Stimulated activated CD8-positive, alpha-beta memory T cell treated with anti-CD3 and anti-CD28 coated beads, Interleukin-15, amount 100 ng/mL, for 24 hours (primary cell): ENCODE measurements at places on chromosomes 3 and 15.

GRCh38 chr3:107795514-107796094 is 272.8 kb downstream of the BBX start:
- DNase-seq, result no peak

GRCh38 chr3:120245386-120245785 is 39.6 kb downstream of the GPR156 start:
- DNase-seq, result no peak

- no peak for DNase-seq
Observed at GRCh38 chr3:54533856-54534255, 394.0 kb downstream of the LRTM1 start.

DNA sequence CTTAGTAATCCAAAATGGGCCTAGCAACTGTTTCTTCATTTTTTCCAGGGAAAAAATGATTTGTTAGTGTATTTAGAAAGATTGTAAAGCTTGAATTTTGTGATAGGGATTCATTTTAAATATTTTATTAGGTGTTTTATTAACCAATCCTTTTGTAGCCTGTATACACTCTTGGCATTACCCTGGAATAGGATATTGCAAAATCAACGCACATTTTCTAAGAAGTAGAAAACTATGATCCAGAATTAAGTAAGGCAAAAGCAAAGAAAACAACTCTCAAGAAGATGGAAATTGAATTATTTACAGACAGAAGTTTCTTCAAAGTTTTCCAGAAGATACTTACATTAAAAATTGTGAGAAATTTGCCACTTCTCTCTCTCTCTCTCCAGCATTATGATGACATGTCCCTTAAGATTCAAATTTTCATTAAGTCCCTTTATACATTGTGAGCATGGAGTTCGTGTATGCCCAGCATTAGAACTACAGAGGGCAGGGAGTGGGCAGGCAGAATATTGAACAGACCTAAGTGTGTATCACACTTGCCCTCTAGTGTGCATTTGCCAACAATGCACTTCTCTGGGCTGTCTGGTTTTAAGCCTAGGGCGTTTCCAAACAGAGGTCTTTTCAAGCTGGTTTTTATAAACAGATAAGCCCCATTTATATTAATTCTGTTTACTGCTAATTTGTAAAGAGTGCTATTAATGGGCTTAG is 28.5 kb upstream of the CMSS1 start:
- DNase-seq, result no peak

- no peak for DNase-seq
Observed at GRCh38 chr15:43702174-43702573, 8.5 kb downstream of the CKMT1A start.

GRCh38 chr15:70092464-70093027 is 5.2 kb downstream of the TLE3 start:
- DNase-seq, result no peak

DNA sequence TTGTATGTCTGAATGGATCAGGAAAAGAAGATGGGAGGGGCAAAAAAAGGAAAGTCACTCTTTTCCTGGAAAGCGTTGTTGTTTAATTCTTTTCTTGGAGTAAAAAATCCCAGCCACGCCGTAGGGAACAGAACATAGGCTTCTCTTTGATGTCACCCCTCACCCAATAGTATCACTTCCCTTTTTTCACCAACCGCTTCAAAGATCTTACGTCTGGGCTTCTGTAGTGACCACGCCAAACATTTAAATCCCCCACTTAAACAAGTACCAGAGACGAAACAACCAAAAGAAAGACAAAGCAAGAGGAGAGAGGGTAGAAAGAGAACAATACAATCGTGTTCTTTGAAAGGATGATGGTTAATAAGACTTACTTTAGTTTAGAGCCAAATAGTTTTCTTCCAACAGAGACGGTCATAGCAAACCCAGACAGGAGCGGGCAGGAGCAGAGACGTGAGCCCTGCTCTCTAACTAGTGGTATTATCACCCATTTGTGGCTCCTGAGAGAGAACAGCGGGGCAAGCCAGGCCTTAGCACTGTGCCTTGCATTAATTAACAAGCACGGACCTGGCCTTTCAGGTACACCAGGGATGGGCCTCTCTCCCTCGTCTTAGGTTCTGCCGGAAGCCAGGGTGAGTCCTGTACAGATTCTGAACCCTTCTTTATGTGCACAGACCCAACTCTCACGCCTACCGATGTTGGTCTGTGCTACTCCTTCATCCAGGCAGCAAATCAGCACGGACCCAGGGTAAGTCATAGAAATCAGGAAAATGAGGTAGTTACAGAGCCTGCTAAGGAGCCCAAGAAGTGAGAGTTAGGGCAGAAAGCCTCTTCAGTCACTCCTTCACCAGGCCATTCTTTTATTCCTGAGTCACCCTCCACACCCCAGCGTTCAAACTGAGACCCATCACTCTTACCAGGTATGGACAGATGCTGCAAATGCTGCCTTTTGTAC is 28.2 kb upstream of the BCL6 start:
- no peak for DNase-seq

DNA sequence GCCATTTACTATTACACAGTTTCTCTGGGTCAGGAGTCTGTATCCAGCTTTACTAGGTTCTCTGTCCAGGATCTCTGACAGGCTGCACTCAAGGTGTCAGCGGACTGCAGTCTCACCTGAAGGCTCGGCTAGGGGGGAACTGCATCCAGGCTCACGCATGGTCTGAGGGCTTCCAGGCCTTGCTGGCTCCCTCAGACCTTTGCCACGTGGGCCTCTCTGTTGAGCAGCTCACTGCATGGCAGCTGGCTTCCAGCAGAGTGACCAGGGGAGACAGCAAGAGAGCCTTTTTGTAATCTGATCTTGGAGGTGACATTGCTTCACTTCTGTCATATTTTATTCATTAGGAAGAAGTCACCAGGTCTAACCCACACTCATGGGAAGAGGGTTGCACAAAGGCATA is 152.3 kb downstream of the CACNA2D3 start:
- DNase-seq, result no peak

GRCh38 chr3:27939521-27939920 is 217.4 kb upstream of the EOMES start:
- no peak for DNase-seq

GRCh38 chr15:62035256-62035924 is 24.9 kb downstream of the VPS13C start:
- DNase-seq, result no peak

GRCh38 chr3:131402391-131403039 is 20.9 kb downstream of the NUDT16 start:
- no peak for DNase-seq
